Natural killer cell (primary cell): ENCODE measurements at places on chromosomes 3 and 15. TPM values are rescaled to one million over a fixed set of nuclear protein-coding genes. Genes with fewer than 3 reads are reported as not detected.
A peak's percentile ranks its signal among the peaks of the same experiment; 100 is the strongest.

The ANKUB1 gene
- not detected for total RNA-seq

DNA sequence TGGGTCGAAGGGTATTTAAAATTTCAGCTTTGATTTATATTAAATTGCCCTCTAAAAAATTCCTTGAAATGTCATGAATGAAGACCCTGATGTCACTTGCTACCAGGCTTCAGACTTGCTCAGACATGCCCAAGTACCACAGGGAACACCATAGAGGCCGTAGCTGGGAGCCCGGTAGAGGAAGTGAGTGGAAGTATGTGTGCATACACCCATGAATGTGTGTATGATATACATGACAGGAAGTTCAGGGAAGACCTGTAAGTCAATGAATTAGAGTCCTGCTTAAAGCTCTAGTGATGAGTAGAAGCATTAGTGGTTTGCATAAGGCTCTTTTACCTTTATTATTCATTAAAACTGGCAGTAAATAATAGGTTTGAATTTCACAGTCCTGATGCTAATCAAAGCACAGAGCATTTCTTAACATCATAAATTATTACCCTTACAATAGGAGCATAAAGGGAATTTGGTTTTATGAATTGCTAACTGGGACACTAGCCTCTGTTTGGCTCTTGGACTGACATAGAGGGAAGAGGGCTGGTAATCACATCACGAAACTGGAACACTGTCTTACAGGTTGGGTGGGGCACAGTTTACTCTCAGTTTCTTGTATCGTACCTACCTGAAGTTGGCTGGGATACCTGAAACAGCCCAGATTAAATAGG, 144.4 kb downstream of the CHST2 start:
- no peak for DNase-seq
- H3K36me3 ChIP-seq = no peaks in the 10 kb centered on the region
- no peak overlapping the region for H3K27ac ChIP-seq
- H3K27me3 ChIP-seq = no peaks in the 10 kb centered on the region
- peaks cover 24% of the 10 kb centered on the region for H3K4me1 ChIP-seq
- H3K4me3 ChIP-seq = no peak overlapping the region

DNA sequence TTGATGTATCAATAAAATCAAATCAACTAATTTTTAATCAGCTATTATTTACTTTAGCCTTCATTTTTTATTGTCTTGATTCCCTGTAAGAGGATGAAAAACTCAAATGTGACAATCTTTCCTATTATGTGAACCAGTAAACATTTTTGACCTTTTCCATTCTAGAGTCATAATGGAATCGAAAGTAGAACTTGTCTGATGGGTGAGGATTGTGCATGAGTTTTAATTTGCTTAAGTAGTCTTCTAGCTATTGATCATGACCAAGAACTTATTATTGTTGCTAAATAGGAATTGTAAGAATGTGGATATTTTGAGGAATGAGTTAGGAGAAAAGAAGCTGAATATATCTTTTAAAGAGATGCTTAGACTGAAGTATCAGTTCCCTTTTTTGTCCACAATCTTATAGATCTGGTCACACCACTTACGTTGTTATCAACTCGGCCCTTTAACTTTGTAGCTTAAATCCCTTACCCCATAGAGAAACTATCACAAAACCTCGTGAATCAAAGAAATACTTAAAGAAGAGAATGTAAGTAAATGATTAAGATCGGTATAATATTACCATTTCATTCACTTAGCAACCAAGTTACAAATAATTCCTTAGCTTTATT, 147.3 kb downstream of the TP63 start:
- no peaks in the 10 kb centered on the region for H3K4me1 ChIP-seq
- no peak for DNase-seq
- H3K4me3 ChIP-seq = no peak overlapping the region

The PDE8A gene
- total RNA-seq = 23.8 TPM

GRCh38 chr15:63023351-63023945, 19.1 kb upstream of the TPM1 start:
- no peak overlapping the region for H3K27ac ChIP-seq
- H3K36me3 ChIP-seq = no peaks in the 10 kb centered on the region
- no peak for DNase-seq

- no peaks in the 10 kb centered on the region for H3K4me1 ChIP-seq
- no peaks in the 10 kb centered on the region for H3K27me3 ChIP-seq
- H3K4me3 ChIP-seq = no peak overlapping the region
- no peaks in the 10 kb centered on the region for H3K36me3 ChIP-seq
Measured at GRCh38 chr3:54433846-54434245, 311.5 kb downstream of the CACNA2D3 start.

DNA sequence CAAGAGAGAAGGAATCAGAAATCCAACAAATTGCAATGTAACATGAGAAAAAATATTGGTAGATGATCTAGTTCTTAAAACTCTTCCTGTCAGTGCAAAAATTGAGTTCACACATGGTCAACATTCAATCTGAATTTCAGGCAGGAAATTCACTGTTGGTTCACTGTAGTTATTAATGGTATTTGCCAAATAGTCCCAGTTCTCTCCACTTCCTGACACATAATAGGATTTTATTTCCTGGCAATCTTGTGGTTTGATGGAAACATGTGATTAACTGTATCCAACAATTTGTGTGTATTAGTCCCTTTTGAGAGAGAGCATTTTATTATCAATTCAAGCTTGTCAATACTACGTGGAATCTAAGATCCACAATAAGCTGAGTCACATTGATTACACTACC, 1103.1 kb downstream of the ROBO2 start:
- no peaks in the 10 kb centered on the region for H3K36me3 ChIP-seq
- no peaks in the 10 kb centered on the region for H3K4me1 ChIP-seq
- H3K27ac ChIP-seq = no peak overlapping the region
- no peak for DNase-seq
- H3K4me3 ChIP-seq = no peak overlapping the region
- no peaks in the 10 kb centered on the region for H3K27me3 ChIP-seq

DNA sequence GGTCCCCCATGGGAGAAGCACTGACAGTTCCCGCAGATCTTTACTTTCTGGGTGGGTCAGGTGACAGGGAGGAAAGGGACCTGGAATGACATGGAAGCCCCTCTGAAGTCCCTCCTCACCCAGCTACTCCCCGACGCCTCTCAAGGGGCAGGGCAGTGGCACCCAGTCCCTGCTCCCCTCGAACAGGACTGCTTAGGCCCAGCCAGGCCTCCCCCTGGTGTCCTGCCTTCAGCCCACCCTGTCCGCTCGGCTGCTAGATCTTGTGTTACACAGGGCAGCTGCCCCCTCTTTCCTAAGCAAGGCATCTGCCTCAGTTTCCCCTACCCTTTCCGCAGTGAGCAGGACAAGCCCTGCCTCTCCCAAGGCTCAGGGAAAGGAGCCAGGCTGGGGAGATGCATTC, 226.5 kb downstream of the XXYLT1 start:
- DNase-seq = no peak
- no peak overlapping the region for H3K4me3 ChIP-seq
- no peaks in the 10 kb centered on the region for H3K27me3 ChIP-seq
- peaks cover 11% of the 10 kb centered on the region for H3K4me1 ChIP-seq

The NR2E3 gene
- not detected for total RNA-seq

The CRABP1 gene
- total RNA-seq = not detected

DNA sequence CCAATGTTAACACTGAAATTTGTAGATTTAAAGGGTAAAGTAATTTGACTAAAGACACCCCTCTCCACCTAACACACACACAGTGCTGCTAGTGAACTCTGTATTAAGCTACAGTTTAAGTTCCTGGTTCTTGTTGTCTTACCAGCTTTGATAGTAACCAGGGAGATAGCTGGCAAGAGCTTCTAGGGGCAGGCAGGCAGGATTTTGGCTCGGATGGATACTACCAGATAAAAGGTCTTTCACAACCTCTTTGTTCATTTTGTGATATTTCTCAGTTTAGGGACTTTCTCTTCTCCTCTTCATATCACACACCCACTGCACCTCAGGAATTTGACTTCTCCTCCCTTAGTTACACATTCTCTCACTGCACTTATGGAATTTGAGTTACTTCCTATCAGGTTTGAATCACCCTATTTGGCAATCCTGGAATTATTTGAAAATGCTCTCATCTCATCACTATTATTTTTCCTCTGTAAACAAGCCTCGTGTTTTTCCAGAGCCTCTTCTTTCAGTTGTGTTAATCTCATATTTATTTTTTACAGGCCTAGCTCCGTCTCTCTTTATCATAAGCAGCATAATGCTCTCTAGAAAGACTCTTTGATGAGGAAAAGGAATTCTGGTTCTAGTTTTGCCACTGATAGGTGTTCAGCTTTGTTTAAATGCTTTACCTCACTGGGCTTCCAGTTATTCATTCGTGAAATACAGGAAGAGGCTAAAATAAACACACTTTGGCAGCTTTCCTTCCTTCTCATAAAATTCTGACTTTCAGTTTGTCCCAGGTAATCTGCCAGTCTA, 23.0 kb upstream of the CLDN1 start:
- DNase-seq = no peak
- H3K27ac ChIP-seq = no peak overlapping the region

The PRR23C gene
- not detected for total RNA-seq

- H3K4me3 ChIP-seq = no peak overlapping the region
- H3K36me3 ChIP-seq = peaks cover 67% of the 10 kb centered on the region
- H3K4me1 ChIP-seq = peaks cover 54% of the 10 kb centered on the region
- no peak for DNase-seq
Measured at GRCh38 chr3:13343601-13344000, 76.5 kb downstream of the NUP210 start.

DNA sequence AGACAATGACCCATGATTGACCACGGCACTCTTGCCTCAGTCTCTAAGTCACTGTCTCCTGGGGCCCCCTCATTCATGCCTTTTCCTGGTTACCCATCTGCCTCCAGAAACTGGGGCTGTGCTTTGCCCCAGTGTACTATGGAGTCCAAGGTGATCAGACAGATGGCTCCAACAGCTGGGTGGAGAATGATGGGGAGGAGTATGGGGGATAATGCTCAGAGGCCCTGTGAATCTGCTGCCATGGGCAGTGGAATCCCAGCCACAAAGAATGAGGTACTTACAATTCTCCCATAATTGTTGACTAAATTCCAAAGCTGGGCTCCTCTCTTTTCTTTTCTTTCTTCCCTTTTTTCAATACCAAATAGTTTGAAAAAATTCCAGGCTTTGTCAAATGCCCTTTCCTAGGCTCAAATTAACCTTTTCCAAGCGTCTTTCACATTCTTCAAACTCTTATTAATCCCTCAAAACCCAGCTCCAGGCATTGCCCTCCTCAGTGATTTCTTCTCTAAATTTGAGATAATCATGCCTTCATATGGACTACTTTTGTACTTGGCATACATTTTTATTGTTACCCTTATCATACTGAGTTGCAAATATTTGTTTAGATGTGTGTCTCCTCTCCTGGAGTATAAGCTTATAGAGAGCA, 148.5 kb upstream of the ICE2 start:
- no peaks in the 10 kb centered on the region for H3K4me1 ChIP-seq
- H3K36me3 ChIP-seq = no peaks in the 10 kb centered on the region

DNA sequence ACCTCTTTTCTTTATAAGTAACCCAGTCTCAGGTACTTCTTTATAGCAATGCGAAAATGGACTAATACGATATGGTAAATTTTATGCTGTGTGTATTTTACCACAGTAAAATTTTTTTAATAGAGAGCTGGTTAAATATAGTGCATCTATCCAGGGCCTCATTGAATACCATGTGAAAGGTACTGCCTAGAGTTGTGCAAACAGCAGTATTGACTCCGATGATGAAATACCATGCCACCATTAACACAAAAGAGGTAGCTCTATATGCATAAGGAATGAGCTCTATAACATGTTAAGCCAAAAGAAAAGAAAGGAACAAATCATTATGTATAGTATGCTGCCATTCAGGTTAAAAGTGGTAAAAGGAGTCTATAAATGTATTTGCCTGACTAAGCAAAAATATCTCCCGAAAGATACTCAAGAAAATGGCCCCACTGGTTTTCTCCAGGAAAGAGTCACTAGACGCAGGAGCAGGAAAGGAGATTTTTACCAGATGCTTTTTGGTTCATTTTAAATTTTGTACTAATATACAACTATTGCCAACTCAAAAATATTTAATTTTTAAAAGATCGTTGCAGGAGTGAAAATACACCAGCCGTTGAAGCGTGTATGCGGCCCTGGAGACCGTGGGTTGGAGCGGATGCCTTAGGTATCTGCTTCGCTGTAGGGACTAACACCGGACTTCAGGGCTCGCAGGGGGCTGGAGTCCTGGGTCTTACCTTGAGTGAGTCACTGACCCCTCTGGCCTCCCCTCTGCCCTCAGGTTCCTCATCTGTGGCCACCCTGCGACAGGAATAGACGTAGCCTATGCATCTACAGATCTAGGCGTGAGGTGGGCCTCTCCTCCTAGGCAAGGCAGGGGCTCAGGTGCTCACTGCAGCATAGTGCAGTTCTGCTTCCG, 120.1 kb downstream of the CHSY1 start:
- no peak overlapping the region for H3K27ac ChIP-seq
- peaks cover 35% of the 10 kb centered on the region for H3K4me1 ChIP-seq
- H3K36me3 ChIP-seq = no peaks in the 10 kb centered on the region
- DNase-seq = no peak
- no peak overlapping the region for H3K4me3 ChIP-seq

The CFAP100 gene
- not detected for total RNA-seq

The TMED3 gene
- total RNA-seq = 21.7 TPM

- H3K27me3 ChIP-seq = no peaks in the 10 kb centered on the region
- H3K4me1 ChIP-seq = peaks cover 78% of the 10 kb centered on the region
- H3K27ac ChIP-seq = peak within 1 kb of the TSS; percentile 86
- H3K36me3 ChIP-seq = peaks cover 12% of the 10 kb centered on the region
Measured at GRCh38 chr15:76994971-76995945, at the start of gene PSTPIP1. TSS of gene PSTPIP1 (plus strand) at chr15:76995126. CDS start at chr15:76995574, 448 bp downstream.

DNA sequence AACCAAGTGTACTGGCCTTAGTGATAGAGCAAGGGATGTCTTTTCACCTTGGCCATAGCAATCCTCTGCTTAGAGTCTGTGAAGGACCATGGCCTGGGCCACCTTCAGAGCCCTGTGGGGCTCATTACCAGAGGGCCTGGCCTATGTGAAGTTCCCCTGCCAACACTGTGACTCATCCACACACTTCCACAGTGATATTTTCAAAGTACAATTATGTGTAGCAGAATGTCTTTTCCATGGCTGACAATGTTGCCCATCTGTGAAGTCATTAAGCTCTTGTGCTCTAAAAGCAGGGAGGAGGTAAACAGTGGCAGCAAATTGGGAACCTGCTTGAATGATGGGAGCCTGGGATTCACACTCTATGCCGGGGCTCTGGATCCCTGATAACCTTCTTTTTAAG, 12.2 kb upstream of the CACNA1D start:
- H3K36me3 ChIP-seq = no peaks in the 10 kb centered on the region
- DNase-seq = no peak
- H3K4me1 ChIP-seq = no peaks in the 10 kb centered on the region
- H3K27ac ChIP-seq = no peak overlapping the region

GRCh38 chr15:101066501-101067408, 147.6 kb downstream of the LRRK1 start:
- H3K27ac ChIP-seq = no peak overlapping the region
- no peaks in the 10 kb centered on the region for H3K27me3 ChIP-seq
- DNase-seq = no peak
- H3K36me3 ChIP-seq = no peaks in the 10 kb centered on the region
- H3K4me1 ChIP-seq = no peaks in the 10 kb centered on the region

DNA sequence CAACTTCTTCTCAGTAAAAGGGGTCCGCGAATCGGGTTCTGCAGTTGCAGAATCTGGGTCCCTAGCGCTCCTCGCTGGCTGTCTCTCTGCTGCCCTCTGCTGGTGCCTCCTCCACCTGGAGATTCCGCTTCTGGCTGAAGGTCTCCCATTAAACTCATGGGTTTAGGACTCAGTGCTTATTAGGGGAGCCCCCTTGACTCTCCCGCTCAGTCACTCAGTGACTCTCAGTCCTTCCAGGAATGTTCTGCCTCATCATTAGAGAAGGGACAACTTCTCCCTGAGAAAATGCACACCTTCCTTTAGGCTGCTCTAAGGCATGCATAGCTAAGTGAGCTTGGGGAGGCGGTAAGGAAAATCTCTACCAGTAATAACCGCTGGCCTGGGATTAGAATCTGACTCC, 7.1 kb downstream of the CPN2 start:
- no peaks in the 10 kb centered on the region for H3K4me1 ChIP-seq
- no peak overlapping the region for H3K27ac ChIP-seq
- no peak overlapping the region for H3K4me3 ChIP-seq
- peaks cover 4% of the 10 kb centered on the region for H3K27me3 ChIP-seq
